GM12878 (cell line): ENCODE measurements at places on chromosomes 7 and 10. TPM values are rescaled to one million over a fixed set of nuclear protein-coding genes. Genes with fewer than 3 reads are reported as not detected.

- DNase-seq: no peak
Observed at GRCh38 chr7:150803161-150803860, 2.7 kb downstream of the TMEM176A start.

STOX1 gene
- polyA plus RNA-seq: 0.62 TPM in 1 of 2 replicates, not detected in the other

PPP1R17 gene
- 0.09 and 0.19 TPM in 2 replicates for polyA plus RNA-seq

GRCh38 chr10:111150691-111151090 lies 73.9 kb downstream of the ADRA2A start:
- no peak for DNase-seq

DNA sequence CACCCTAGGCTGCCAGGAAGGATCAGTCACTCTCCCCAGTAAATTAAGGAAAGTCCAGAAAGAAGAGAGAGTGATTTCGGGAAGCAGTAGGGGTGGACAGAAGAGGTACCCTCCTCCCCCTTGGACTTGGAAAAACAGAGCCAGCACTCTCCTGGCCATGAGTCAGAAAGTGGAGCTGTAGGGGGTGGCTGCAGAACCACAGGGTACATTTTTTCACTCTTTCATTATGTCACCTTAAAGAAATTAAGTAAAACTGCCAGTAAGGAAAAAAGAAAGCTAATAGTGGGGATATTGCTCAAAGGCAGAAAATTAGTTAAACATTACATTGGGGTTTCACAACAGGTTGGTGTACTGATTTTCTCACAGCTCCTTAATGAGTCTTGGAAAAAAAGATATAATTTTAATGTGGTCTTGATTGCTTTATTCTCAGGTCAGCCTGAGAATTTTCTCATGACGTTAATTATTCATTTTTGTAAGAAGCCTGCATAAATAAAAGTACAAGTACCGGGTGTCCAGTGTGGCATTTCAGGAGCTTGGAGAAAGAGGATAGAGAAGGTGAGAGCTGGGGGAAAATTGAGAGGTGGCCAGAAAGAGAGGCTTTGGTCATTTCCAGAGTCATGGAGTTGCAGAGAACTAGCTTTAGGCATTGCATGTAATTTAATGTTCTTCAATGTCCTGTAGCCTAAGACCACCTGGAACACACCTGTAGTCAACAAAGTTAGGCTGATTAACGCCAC lies 23.2 kb upstream of the AOAH start:
- no peak for DNase-seq

MYL10 gene
- polyA plus RNA-seq: not detected in 2 replicates

GLI3 gene
- polyA plus RNA-seq: 0.01 TPM in 1 of 2 replicates, not detected in the other

DNA sequence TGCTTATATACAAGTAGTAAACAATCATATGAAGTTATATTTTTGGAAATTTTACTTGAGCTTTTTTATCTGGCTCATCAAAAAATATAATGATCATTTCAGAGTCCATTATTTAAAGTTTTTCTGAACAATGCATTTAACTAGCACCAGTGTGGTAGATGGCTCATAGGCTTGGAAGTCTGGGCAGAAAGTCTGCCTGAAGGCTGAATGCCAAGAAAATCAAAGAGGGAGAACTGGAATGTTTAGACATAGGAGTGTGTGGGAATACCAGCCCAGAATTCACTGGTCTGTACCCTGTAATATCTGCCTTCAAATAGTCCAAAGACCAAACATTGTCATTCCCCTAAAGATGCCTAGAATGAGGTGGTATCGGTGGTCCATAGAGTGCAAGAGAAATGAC lies 40.3 kb upstream of the ANK3 start:
- no peak for DNase-seq

- DNase-seq: no peak
Observed at GRCh38 chr7:131068604-131069021, 259.1 kb upstream of the MKLN1 start.

- DNase-seq: no peak
Observed at GRCh38 chr10:88089498-88089897, 226.1 kb downstream of the PTEN start.

GRCh38 chr7:112985377-112985987 lies 101.1 kb downstream of the GPR85 start:
- no peak for DNase-seq

TBXAS1 gene
- 10.5 and 12.2 TPM in 2 replicates for polyA plus RNA-seq

DNA sequence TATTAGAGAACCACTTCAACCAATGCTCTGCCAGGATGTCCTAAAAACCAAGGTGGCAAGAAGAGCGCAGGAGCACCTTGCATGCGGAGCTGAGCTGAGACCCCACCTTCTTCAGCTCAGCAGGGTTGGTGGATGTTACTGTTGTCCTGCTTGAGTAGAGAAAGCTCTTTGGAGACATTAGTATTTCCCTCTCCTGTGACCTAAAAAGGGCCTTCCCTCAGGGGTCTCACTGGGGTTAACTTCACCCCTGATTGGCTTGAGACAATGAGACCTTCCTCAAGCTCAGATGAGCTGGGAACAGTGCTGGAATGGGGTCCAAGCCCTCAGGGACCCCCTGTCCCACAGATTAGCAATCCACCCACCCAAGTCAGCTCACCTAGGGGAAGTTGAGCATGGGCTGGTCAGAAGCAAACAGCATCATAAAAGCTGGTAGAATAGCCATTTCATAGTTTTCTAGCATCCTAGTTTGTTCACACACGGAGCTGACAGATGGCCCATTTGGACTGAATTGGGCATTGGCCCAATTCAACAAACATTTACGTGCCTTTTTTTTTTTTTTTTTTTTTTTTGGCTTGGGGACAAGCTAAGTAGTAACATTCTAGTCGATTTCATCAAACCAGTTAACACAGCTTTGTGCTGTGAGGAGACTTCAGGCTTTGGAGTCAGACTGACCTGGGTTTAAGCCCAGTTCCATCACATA lies 100.6 kb upstream of the HABP2 start:
- DNase-seq: no peak

PIP gene
- not detected in 2 replicates for polyA plus RNA-seq

- DNase-seq: no peak
Observed at GRCh38 chr7:28211006-28211405, 30.4 kb upstream of the JAZF1 start.

CCNJ gene
- 7.6 and 7.7 TPM in 2 replicates for polyA plus RNA-seq

LIPN gene
- polyA plus RNA-seq: not detected in 2 replicates

PIK3CG gene
- polyA plus RNA-seq: 2.3 and 2.5 TPM in 2 replicates

GRCh38 chr10:70799124-70799523 lies 13.9 kb upstream of the TBATA start:
- no peak for DNase-seq

AFAP1L2 gene
- 0.12 and 0.37 TPM in 2 replicates for polyA plus RNA-seq

- DNase-seq: no peak
Observed at GRCh38 chr7:22895140-22895827, 72.6 kb upstream of the TOMM7 start.

CFAP69 gene
- polyA plus RNA-seq: 0.60 and 0.79 TPM in 2 replicates

- no peak for DNase-seq
Observed at GRCh38 chr7:46972205-46972604, 609.7 kb downstream of the TNS3 start.

- no peak for DNase-seq
Observed at GRCh38 chr10:47166405-47166777, 133.6 kb upstream of the GDF10 start.

- no peak for DNase-seq
Observed at GRCh38 chr10:72814099-72814790, 79.3 kb upstream of the OIT3 start.
